ENCODE measurements at places on chromosomes 4 and X. TPM values are rescaled to one million over a fixed set of nuclear protein-coding genes. Genes with fewer than 3 reads are reported as not detected.
A peak's percentile ranks its signal among the peaks of the same experiment; 100 is the strongest.

Gene OTC
- not detected for total RNA-seq

Gene GPRASP1
- total RNA-seq: 2.9 TPM

- no peak overlapping the region for H3K27ac ChIP-seq
- no peaks in the 10 kb centered on the region for H3K4me1 ChIP-seq
- no peaks in the 10 kb centered on the region for H3K36me3 ChIP-seq
- DNase-seq: no peak
- H3K27me3 ChIP-seq: no peaks in the 10 kb centered on the region
Measured at GRCh38 chr4:79788884-79789283, 284.1 kb downstream of the ANTXR2 start.

- no peaks in the 10 kb centered on the region for H3K4me1 ChIP-seq
- H3K27ac ChIP-seq: peak overlapping the region; percentile 60
- H3K36me3 ChIP-seq: no peaks in the 10 kb centered on the region
- H3K4me3 ChIP-seq: no peak overlapping the region
- H3K27me3 ChIP-seq: no peaks in the 10 kb centered on the region
Measured at GRCh38 chr4:137601934-137602333, 69.6 kb upstream of the PCDH18 start.

- no peaks in the 10 kb centered on the region for H3K27me3 ChIP-seq
- H3K4me1 ChIP-seq: no peaks in the 10 kb centered on the region
- no peak overlapping the region for H3K27ac ChIP-seq
- H3K4me3 ChIP-seq: no peak overlapping the region
- peaks cover 7% of the 10 kb centered on the region for H3K36me3 ChIP-seq
Measured at GRCh38 chr4:92599044-92599443, 295.3 kb downstream of the GRID2 start.

DNA sequence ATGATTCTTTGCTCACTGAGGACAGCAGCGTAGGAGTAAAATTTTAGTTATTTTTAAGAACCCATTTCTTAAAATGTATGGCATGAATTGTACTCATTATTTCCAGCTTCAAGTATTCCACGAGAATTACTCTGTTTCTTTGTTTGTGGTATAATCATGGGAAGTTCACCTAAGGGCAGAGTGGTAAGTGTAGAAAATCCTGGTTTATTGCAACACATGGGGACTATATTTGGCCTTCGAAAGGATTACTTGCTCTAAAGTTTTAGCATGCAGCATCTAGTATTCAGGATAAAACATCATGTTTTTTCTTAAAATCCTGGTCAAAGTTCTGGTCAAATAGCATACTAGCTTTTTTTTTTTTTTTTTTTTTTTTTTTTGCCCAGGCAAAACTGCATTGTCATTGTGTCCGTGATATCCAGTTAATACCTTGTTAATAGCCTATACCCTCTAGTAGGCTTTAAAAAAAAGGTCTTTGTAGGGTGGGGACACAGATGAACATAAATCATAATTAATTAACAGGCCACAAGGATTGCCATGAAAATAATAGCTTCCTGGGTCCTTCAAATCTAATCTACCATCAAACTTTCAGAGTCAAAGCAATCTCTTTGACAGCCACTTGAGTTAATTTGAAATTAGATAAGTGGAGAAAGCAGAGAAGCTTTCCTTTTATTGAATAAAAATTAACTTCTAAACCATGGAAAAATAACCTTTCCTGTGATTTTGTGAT, 44.6 kb upstream of the VEGFC start:
- no peak overlapping the region for H3K27ac ChIP-seq
- H3K4me3 ChIP-seq: no peak overlapping the region
- H3K36me3 ChIP-seq: no peaks in the 10 kb centered on the region
- no peaks in the 10 kb centered on the region for H3K4me1 ChIP-seq
- no peak for DNase-seq
